Renal pelvis (tissue), 12 donors: ENCODE measurements at places on chromosomes 7 and 10. TPM values are rescaled to one million over a fixed set of nuclear protein-coding genes. Genes with fewer than 3 reads are reported as not detected.
A peak's percentile ranks its signal among the peaks of the same experiment; 100 is the strongest.

The MSS51 gene
- polyA plus RNA-seq: 4.6 TPM

The TNS3 gene
- 94.7 TPM for polyA plus RNA-seq

The LHFPL3 gene
- 4.6 TPM for polyA plus RNA-seq

The SPDYE9 gene
- 1.3 TPM for polyA plus RNA-seq

The NEUROG3 gene
- not detected for polyA plus RNA-seq

The APBB1IP gene
- polyA plus RNA-seq: 1.3 TPM

The FKBP9 gene
- polyA plus RNA-seq: 154 TPM

The GJD4 gene
- polyA plus RNA-seq: 0.21 TPM

The AGFG2 gene
- polyA plus RNA-seq: 11.3 TPM

The CAMK2B gene
- 3.6 TPM for polyA plus RNA-seq

The SLC13A1 gene
- polyA plus RNA-seq: 28.3 TPM

The SRRM3 gene
- polyA plus RNA-seq: 2.1 TPM

The C7orf57 gene
- 0.64 TPM for polyA plus RNA-seq

The OR2A12 gene
- polyA plus RNA-seq: not detected

The SPDYE16 gene
- 1.7 TPM for polyA plus RNA-seq

The NUTM2B gene
- polyA plus RNA-seq: 0.84 TPM

GRCh38 chr7:155570171-155570958 lies 24.0 kb upstream of the CNPY1 start:
- no peak for DNase-seq

- no peak for DNase-seq
Observed at GRCh38 chr7:135189961-135190360, 19.5 kb upstream of the CYREN start.

DNA sequence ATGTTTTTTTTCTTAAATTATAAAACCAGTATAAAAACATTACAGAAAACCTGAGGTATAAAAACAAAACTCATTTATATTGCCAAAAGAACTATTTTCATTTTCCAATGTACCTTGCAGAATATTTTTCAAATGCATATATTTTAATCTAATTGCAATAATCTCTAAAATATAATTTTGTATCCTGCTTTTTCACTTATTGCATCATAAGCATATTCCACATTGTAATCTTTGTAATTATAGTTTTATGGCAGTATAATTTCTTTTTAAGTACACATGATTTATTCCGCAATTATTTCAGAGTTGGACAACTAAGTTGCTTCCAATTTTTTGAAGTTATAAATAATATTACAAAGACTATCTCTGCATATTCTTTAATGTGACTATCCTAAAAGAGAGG lies 43.7 kb downstream of the SGCE start:
- no peak for DNase-seq

DNA sequence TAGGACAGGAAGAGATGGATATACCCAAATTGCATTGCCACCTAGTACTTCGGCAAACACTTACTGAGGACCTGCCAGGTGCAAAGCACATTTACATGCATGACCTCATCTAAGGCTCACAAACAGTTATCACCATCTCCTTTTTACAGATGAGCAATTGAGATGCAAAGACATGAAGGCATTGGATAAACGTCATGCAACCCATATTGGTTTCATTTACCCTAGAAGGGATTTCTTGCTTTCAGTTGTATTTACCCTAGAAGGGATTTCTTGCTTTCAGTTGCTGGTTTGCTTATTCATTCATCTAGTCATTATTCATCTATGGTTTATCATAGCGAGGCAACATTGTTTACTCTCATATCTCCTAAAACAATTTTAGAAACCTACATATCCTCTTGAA lies 52.2 kb downstream of the STEAP1B start:
- no peak for DNase-seq

- DNase-seq: no peak
Observed at GRCh38 chr10:21368022-21368582, 157.4 kb downstream of the SKIDA1 start.

DNA sequence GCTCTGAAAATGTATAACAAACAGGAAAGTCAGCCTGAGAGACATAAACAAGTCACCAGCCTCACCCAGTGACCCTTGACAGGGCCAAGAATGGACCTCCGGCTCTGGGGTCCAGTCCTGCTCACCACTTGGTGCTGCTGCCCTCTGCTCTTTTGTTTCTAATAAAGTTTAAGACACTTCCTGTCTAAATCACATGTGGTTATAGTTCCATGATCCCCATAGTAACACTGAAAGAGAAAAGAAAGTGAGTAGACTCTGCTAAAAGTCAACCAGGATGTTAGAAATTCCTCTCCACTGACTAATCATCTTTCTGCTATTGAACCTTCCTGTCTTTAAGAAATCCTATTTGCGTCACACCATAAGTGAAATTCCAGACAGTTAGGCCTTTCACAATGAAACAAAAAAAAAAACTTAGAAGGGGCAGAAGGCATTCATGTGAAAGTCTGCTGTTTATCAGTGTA lies 179.2 kb upstream of the BET1 start:
- DNase-seq: peak; percentile 41

- DNase-seq: no peak
Observed at GRCh38 chr10:101221549-101221948, 7.7 kb downstream of the LBX1 start.

- no peak for DNase-seq
Observed at GRCh38 chr10:62050893-62051433, 149.5 kb downstream of the ARID5B start.

DNA sequence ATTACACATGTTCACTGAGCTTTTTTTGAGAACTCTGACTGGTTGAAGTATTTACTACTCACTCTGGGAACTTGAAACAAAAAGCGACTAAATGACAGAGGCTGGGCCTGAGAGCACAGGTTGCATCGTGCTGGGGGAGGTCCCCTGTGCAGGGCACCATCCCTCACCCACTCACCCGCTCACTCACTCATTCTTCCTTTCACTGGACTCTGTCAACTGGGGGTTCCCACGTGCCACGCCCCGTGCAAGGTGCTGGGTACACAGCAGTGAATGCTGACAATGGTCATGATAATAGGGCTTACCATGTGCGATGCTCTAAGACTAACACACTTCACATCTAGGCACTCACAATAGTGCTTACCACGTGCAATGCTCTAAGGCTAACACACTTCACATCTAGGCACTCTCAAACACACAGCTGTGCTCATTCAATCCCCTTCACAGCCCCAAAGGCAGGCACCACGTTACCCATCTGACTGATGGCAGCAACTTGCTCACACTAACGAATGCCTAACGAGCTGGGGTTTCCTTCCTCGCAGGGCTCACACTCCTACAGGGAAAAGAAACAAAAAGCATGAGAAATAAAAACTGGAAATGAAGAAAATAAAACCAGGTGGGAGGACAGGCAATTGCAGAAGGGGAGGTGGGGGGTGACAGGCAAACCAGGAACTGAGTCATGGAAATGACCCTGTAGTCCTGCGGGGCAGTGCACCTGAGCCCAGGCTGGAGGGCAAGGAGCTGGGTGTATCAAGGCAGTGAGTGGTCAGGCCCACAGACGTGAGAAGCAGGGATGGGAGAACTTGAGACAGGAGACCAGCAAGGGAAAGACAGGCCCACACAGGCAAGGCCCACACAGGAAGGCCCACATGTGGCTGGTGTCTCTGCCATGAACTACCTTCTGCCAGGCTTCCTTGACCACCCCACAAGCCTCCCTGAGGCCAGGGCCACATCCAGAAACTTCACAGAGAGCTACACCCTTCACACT lies 147.0 kb upstream of the FAM20C start:
- no peak for DNase-seq

- DNase-seq: no peak
Observed at GRCh38 chr7:47509571-47509970, 72.3 kb downstream of the TNS3 start.

- no peak for DNase-seq
Observed at GRCh38 chr7:29076631-29077030, 69.7 kb downstream of the CPVL start.

- no peak for DNase-seq
Observed at GRCh38 chr10:78337016-78337415, 303.4 kb downstream of the RPS24 start.

- no peak for DNase-seq
Observed at GRCh38 chr10:22434521-22434920, 89.2 kb downstream of the SPAG6 start.

GRCh38 chr7:115024276-115024675 lies 102.4 kb downstream of the MDFIC start:
- no peak for DNase-seq

DNA sequence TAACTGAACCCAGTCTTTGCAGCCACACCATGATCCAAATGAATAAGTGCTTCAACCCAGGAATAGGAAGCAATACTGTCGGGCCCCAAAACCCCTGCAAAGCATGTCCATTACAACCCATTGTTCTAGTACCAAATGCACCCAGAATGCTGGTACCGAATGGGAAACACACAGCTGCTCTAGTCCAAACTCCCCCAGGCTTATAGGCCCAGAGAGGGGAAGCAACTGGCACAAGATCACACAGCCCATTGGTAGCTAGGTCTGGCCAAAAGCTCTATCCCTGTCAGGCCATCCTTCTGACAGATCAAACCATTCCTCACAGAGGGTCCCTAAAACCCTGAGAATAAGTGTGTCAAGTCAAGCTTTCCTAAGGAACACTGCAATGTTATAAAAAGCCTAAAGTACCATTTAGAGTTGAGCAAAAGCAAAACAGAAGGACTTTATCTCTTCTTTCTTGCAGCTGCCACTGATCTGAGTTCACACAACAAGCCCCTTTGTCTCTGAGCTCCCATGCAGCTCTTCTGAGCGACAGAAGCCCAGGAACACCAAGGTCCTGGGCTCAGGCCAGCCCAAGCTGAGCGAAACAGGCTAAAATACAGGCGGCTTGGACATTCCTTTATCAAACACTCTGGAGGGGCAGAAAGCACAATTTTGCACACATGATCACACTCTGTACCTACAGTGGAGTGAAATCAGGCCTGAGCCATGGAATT lies 116.7 kb downstream of the SGMS1 start:
- DNase-seq: no peak

GRCh38 chr10:68208424-68209042 lies 23.4 kb downstream of the ATOH7 start:
- peak; percentile 52 for DNase-seq

DNA sequence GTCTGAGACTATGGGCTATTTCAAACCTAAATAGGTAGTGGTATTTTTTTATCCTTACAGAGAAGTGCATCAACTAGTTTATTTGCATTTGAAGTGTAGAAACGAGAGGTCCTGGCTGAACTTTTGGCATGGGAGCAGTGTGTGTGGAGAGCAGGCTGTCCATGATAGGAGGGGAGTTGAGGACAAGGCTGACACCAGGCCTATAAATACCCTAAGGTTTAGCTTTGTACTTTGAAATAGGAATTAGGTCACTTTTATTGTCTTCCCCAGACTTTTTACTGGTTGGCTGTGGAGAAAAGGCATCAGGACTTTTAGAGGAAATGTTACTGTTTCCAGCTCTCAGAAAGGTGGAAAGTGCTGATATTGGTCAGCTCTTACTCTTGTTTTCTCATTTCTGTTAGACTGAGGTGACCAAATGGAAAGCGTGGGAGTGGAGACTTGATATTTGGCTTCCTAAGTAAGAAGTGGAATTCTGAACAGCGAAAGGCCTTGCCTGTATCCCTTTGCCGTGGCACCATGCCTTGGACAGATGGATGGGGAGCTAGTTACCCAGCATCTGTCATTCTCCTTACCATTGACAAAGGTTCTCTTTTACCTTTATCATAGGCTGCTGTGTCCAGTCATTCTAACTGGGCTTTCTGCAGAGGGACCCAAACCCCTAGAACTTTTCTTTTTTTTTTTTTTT lies 46.0 kb downstream of the GBF1 start:
- DNase-seq: no peak

DNA sequence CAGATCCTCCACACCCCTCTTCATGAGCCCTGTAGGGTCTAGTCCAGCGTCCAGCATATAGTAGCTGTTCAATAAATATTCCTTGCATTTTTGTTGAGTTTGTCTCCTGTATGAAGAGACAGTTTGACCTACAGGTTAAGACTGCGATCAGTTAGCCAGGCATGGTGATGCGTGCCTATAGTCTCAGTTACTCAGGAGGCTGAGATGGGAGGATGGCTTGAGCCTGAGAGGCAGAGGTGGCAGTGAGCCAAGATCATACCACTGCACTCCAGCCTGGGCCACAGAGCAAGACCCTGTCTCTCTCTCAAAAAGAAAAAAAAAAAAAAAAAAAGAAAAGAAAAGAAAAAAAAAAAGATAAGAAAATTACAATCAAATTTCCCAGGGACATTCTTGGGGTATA lies 5.1 kb upstream of the CUEDC2 start:
- no peak for DNase-seq

GRCh38 chr7:14303536-14303935 lies 314.1 kb upstream of the ETV1 start:
- DNase-seq: peak; percentile 21

- no peak for DNase-seq
Observed at GRCh38 chr7:118573085-118573484, 348.6 kb downstream of the ANKRD7 start.

- DNase-seq: no peak
Observed at GRCh38 chr10:28761084-28761846, 83.9 kb downstream of the BAMBI start.
